ENCODE measurements at places on chromosomes 1 and 21.

DNA sequence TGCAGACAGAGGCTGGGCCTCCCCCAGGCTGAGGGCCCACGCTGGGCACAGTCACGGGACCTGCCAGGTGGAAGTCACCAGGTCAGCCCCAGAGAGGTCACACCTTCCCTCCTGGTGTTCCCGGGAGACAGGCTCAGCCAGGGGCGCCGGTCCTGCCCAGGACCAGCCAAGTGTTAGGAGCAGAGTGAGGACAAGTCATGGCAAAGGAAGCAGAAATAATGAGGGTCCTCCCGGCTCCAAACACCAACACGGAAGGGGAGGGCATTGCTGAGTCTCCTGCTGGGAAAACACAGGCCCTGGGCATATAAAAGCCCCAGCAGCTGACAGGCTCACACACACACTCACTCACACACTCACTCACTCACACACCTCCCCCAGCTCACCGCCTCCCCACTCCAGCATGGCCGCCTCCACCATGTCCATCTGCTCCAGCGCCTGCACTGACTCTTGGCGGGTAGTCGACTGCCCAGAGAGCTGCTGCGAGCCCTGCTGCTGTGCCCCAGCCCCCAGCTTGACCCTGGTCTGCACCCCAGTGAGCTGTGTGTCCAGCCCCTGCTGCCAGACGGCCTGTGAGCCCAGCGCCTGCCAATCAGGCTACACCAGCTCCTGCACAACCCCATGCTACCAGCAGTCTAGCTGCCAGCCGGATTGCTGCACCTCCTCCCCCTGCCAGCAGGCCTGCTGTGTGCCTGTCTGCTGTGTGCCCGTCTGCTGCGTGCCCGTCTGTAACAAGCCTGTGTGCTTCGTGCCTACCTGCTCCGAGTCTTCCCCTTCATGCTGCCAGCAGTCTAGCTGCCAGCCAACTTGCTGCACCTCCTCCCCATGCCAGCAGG, at the start of gene KRTAP10-10:
Gene KRTAP10-10, plus strand, starts transcription at position 339 of the 833 bp plus-strand sequence. Its CDS starts 62 bp downstream, at position 401.
- DNase-seq = no peak

- no peak for DNase-seq
These were observed 35.2 kb downstream of the SLC37A1 start for GRCh38 chr21:42548687-42549406.

DNA sequence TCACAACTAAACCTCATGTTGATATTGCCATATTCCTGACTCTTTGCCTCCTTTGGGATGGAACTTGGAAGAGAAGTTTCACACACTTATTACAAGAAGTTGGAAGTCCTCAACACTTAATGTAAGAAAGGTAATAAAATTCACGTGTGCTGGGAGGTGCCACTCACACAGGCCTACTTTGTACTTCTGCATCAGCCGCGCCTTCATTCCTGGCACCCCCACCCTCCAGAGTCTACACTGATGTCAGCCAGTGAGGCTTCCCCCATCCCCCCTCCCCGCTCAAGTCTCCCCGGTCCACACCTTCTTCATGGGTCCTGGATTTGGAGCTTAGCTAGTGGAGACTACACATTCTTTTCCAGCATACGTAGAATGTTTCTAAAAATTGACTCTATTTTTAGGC, 24.8 kb upstream of the SLC45A1 start:
- no peak for DNase-seq

DNA sequence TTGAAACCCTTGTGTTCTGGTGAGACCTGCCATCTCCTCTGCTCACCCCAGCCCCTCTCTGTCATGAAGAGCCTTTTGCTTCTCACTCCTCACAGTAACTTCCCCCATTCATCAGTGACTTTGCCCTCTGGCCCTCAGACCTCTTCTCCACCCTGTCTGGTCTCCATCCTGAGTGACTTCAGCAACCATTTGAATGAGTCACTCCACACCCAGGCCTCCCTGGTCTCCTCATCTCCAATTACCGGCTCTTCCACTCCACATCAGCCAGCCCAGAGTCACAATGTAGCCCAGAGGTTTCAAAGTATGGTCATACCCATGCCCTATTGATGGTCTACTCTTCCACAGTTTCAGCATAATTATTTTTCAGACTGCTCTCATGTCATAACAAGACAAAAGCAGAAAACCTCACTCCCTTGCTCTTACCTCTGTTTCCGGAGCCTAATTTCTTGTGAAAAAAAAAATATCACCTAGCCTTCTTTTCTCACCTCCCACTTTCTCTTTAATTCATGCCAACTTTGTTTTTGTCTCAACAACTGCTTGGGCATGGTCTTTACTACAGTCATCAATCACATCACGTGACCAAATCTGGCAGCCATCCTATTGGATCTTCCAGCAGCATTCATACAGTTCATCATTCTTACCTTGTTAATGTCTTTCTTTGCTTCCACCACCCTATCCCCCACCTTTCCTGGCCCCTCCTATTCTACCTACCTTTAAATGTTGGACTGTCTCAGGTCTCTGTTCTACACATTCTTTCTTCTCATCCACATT, 35.6 kb upstream of the NEK7 start:
- DNase-seq = no peak

DNA sequence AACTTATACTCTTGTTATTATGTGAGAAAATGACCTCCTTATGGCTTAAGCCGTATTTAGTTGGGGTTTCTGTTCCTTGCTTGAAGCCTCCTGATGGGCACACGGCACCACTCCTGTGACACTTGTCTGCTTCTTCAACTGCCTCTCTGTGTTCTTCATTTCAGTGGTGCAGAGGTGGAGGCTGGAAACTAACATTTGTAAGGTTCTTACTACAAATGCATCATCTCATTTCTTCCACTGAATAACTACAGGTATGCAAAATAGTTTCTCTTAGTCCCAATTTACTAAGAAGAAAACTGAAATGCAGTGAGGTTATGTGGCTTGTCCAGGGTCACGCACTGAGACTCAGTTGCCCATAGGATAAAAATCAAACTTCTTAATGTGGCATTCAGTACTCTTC, 23.6 kb upstream of the ZNF362 start:
- no peak for DNase-seq

GRCh38 chr1:29084196-29084521, 39.5 kb downstream of the TMEM200B start:
- no peak for DNase-seq

- no peak for DNase-seq
These were observed 4.7 kb upstream of the ECE1 start for GRCh38 chr1:21295002-21295401.

GRCh38 chr1:147494998-147495580, 46.2 kb upstream of the BCL9 start:
- DNase-seq = peak; percentile 68

DNA sequence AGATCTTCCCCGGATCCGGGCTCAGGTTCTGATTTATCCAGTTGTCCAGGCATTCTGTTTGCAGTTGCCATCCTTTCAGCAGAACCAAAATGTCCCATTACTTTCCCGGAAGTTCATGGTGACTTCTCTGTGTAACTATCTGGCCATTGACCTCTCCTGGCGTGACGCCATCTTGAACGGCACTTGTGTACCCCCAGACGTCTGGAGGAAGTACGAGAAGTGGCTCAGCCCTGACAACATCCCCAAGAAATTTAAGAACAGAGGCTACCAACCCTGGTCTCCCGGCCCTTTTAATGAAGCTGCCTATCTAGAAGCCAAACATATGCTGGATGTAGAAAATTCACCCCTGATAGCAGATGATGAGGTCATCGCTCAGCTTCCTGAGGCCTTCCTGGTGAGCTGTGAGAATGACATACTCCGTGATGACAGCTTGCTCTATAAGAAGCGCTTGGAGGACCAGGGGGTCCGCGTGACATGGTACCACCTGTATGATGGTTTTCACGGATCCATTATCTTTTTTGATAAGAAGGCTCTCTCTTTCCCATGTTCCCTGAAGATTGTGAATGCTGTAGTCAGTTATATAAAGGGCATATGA, 22.4 kb downstream of the AADACL4 start:
- no peak for DNase-seq

DNA sequence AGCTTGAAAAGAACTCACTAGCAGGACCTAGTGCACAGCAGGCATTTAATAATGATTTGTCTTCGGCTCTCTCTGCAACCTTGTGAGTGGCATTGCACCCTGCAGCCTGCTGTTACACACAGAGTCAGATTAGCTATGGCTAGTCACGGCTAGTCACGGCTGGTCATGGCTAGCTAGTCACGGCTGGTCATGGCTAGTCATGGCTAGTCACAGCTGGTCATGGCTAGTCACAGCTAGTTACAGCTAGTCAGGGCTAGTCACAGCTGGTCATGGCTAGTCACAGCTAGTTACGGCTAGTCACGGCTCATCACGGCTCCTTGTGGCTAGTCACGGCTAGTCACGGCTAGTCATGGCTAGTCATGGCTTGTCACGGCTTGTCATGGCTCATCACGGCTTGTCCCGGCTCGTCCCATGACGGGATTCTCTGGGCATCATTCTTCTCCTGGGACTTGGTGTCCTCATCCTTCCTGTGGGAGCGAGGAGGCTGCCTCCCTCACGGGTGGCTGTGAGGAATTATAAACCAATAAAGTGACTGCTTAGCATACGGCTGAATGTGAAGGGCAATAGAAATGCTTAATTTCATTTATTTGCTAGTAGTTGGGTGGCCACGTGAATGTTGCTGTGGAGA, 12.5 kb upstream of the KIF26B start:
- DNase-seq = no peak

- no peak for DNase-seq
These were observed 300.3 kb upstream of the B3GALT2 start for GRCh38 chr1:193486671-193487229.

DNA sequence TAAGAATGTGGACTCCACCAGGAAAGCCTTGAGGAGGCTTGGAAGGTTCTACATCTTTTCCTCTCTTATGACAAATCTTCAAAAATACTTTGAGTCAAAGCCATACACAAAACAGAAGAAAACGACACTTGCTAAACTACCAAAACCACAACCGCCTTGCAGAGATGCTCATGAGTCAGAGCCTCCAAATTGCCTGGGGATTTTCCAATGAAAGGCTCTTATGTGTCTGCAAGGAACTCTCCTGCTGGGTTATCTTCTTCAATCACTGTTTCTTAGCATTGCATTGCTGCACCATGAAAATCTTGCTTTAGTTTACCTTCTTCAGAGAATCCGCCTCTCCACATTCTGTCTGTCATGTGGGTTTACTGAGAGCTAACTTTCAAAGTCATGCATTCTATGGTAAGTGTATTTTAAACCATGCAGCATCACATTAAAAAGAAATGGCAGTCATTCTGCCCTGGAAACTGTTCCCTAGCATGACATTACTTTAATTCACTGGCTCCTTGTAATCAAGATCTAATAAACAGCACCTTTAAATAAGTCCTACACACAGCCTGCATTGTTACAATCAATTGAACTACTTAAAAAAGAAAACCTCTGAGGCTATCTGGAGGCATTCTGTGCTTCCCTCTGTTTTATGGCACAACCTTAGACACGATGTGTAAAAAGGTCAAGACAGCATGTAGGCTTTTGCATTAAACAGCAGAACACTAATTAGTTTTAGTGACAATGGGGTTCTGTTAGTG, 210.0 kb upstream of the FOXD3 start:
- no peak for DNase-seq

- DNase-seq = no peak
These were observed 55.2 kb downstream of the GPR161 start for GRCh38 chr1:168081373-168082007.

- no peak for DNase-seq
These were observed 353.5 kb upstream of the B3GALT2 start for GRCh38 chr1:193539731-193540459.

GRCh38 chr1:98059620-98060019, 138.8 kb upstream of the DPYD start:
- DNase-seq = no peak

DNA sequence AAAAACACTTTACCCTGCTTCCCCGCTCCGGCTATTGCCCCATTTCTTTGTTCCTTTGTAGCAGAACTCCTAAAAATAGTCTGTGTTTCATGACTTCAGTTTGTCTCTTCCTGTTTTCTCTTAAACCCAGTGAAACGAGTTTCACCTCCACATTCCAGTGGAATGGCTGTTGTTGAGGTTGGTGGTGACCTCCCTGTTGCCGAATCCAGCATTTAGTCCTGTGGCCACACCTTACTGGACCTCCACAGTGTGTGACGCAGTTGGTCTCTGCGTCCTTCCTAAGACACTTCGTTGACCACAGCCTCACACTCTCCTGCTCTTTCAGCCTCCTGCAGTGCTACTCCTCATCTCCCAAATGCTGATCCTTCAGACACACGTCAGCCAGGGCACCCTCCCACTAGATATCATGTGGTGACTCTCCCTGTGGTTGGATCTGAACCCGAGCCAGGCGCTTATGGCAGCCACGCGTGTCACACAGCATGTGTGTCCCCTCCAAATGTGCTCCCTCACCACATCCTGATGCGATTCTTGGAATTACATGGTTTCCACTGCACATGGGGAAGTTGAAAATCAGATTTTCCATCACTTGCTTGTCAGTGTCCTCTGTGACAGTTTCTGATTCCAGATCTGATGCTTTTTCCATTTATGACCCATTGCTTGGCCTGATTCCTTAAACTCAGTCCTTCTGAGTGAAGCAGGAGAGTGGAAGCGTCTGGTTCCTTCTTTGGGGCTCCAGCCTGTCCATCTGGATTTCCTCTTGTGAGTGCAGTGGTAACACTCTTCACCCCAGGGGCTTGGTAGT, 99.1 kb upstream of the ARTN start:
- no peak for DNase-seq

DNA sequence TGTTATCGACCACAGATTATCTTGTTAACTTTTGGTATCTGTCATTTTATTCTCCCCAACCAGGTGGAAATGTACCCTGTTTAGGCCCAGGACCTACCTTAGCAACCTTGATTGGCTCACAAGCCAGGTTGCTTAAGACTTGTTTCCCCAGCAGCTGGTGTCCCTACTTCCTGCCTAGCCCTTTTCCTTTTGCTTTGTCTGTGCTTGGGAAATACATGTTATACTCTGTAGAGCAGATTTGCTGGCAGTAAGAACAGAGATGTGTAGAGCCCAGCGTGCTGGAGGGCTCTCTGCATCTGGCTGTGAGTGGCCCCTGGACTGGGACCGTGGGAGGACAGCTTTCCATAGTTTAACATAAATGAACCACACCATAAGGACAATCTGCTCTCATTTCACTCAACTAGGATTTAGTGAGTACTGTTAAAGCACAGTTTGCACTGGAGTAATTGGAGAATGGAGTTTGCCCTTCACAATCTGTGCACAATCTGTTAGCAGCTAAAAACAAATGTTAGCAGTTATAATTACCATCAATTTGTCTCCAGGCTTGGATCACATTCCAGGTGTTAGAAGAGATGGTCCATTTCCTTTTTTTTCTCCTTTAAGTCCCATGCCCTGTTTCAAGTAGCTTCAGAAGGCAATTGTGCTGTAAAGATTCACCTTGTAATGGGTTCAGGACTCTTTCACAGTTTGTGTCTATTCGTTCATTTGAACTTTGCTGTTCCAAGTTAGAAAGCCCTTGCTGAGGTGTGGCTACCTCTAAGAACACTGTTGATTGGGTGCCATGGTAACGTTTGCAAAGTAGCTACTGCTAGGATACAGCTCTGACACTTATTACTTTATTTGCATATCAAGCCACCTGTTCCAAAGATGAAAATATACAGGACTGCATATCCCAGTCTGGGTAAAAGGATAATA, at the start of gene APOBEC4:
Gene APOBEC4, minus strand, starts transcription at position 770 of the 915 bp plus-strand sequence. CDS start 4,535 bp downstream, outside the sequence.
- peak; percentile 82 for DNase-seq

DNA sequence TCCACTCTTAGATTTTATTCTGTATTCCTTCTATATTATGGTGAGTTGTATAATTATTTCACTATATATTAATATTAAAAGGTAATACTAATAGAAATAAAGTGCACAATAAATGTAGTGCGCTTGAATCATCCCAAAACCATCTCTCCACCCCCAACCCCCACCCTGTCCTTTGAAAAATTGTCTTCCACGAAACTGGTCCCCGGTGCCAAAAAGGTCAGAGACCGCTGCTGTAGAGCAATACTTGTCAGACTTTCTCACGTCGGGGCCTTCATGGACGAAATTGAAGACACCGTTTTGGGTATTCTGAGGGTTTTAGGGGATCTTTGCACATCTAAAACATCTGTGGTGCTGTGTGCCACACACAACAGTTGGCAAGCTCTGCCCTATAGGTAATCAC, 19.6 kb downstream of the DYRK1A start:
- no peak for DNase-seq

Measured in NCI-H510A treated with DMSO at 0.1 percent for 48 hours (cell line).